ENCODE measurements at places on chromosomes 7 and 10. TPM values are rescaled to one million over a fixed set of nuclear protein-coding genes. Genes with fewer than 3 reads are reported as not detected.

The CYP17A1 gene
- not detected for total RNA-seq

- DNase-seq = no peak
These were observed 16.7 kb downstream of the SLIT1 start for GRCh38 chr10:97169063-97169462.

- no peak for DNase-seq
These were observed 3.4 kb downstream of the TRIM8 start for GRCh38 chr10:102647443-102648268.

The TLX1 gene
- not detected for total RNA-seq

DNA sequence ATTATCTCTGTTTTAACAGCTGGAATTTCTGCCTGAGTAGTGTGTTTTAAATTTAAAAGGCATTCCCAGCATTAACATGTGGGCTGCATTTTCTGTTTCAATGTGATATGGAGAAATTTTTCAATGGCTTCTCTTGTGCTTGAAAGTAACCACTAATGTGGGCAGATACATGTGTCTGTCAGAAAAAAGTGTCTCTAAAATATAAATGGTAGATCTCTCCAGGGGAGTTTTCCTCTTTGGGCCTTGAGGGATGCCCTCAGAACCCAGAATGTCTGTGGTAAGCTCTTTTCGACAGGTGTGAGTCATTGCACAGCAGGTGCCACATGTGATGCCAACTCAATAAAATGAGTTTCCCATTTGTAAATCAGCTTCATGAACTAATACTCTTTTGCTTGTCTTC is 221.1 kb downstream of the SEMA3E start:
- DNase-seq = no peak

- DNase-seq = no peak
These were observed 155.7 kb upstream of the TNS3 start for GRCh38 chr7:47737601-47738000.

The CCDC136 gene
- 6.8 TPM for total RNA-seq

DNA sequence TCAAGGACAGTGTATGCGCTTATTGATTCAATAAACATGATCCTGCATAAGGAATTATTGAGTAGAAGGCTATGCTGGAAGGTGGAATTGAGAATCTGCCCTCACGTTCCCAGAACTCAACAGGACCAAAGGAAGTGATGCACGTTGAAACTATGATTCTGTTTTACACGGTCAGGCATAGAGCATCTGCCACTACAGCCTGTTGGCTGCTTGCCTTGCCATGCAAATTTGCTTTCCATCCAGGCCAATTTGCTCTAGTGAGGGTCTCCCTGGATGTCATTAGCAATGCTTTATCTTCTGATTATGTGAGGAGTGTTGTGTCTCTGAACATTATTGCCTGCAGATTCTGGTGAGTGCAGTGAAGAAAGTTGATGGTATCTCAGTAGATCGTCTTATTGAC is 132.9 kb downstream of the ADRA2A start:
- no peak for DNase-seq

DNA sequence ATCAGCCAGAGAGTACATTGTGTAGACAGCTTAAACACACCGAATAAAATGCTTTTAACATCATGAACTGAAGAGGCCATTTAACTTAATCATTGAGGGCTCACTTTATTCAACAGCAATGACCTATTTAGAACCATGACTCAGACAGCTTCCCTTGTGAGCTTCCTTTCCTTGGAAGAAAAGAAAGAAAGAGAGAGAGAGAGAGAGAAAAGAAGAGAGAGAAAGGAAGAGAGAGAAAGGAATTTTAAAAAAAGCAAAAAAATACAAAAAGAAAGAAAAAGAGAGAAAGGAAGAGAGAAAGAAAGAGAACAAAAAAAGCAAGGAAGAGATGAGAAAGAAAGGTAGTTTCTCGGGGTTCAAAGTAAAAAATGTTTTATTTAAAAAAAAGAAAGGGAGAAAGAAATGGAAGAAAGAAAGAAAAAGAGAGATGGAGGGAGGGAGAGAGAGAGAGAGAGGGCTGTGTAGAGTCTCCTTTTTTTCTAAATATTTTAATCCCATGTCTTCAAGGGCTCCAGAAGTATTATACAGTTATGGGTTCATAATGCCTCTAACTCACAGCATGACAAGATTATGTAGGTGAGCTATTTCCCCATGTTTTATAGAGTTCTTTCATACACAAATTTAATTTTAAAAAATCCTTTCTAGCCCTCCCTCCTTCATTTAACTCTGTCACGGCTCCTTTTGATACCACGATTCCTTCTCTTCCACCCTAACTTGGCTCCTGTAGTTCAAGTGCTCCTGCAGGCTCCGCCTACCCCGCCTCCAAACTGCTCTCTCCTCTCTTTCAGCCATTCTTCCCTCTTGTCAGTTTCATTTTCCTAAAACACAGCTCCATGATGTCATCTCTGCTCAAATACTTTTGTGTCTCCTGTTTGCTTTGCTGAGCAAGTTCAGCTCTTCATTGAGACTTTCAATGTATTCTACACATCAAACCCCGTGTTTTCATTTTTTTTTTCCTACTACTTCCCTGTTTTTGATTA is 85.5 kb downstream of the PRTFDC1 start:
- no peak for DNase-seq

DNA sequence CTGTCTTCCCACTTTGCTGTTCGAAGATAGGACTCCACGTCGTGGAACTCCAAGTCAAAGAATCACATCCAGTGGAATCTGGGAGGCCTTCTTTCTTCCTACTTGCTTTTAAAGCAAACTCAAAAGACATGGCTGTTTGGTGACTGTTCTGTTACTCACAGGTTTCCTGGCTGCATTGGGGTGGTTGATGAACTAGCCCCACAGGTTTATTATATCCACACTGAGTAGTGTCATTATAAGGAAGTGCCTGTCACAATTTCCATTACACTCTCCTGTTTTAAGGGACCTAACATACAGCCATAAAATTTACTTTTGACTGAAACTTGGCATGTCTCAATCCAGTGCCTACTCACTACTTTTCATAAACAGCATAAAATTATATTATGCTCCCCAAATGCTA is 287.3 kb upstream of the SP4 start:
- DNase-seq = no peak

- no peak for DNase-seq
These were observed 138.5 kb upstream of the MGMT start for GRCh38 chr10:129328546-129328945.

- no peak for DNase-seq
These were observed 48.3 kb downstream of the BAIAP2L1 start for GRCh38 chr7:98352621-98353020.

The ACHE gene
- 1.9 TPM for total RNA-seq

The ATRNL1 gene
- 0.74 TPM for total RNA-seq
